ENCODE measurements at places on chromosomes 11 and 22.

GRCh38 chr11:57124505-57124904 is 57.2 kb upstream of the LRRC55 start:
- DNase-seq = no peak

DNA sequence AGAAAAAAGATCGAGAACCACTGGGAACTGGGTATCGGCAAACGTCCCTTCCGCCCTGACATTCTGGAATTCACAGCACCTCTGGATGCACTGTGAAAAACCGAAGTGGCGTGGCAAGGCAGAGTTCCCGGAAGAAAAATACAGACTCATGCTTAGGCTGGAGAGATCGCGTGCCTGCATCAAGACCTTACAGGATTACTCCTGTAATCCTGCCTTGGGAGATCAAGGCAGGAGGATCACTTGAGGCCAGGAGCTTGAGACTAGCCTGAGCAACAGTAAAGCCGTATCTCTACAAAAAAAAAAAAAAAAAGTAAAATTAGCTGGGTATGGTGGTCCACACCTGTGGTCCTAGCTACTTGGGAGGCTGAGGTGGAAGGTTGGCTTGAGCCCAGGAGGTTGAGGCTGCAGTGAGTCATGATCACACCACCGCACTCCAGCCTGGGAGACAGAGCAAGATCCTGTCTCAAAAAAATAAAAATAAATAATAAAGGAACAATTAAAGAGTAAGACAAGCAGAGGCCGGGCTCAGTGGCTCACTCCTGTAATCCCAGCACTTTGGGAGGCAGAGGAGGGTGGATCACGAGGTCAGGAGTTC is 19.9 kb upstream of the TEF start:
- DNase-seq = no peak

DNA sequence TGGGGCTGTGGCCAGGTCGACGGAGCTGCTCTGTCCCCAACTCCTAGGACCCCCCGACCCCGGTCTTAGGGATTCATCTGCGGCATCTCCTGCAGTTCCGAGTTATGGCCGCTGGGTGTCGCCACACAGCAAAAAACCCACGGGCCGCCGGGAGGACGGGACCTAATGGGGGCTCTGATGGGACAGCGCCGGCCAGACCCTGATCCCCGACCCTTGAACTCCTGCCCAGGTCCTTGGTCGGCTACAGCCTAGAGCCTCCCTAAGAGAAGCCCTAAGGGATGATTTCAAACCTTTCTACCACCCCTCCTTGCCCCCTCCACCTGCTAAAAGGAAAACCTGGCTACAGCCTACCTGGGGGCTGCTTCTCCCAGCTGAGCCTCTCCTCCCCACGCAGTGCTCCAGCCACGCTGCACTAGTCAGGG is 30.8 kb upstream of the LRRC10B start:
- DNase-seq = peak; percentile 31

DNA sequence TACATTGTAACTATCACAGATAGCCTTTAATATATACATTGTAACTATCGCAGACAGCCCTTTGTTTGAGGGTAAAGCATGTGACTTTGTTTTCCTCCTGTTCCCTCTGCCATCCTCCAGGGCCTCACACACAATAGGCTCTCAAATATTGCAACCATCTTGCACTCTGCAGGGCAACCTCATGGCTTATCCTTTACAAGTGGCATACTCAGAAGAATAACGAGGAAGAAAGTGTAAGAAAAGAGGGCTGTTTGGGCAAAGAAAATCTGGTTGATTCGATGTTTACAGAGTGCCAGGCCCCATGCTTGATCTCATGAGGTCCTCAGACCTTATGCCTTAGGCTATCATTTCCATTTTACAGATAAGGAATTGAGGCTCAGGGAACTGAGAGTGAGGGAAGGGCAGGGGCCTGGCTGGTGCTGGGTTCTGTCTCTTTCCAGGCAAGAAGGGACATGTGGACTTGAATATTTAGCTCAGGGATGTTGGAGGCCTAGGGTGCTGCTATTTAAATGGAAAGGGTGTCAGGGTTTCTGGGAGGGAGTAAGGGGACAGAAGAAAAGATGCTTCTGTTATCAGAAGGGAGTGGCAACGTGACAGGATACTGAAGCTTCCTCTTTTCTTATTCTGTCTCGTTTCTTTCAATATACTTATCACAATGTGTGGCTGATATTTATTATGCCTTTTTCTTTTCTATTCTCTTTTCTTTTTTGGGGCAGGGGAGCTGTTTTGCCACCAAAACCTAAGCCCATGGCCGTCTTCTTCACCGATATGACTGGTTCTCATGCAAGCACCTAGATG is 1.1 kb upstream of the SAMM50 start:
- DNase-seq = no peak

DNA sequence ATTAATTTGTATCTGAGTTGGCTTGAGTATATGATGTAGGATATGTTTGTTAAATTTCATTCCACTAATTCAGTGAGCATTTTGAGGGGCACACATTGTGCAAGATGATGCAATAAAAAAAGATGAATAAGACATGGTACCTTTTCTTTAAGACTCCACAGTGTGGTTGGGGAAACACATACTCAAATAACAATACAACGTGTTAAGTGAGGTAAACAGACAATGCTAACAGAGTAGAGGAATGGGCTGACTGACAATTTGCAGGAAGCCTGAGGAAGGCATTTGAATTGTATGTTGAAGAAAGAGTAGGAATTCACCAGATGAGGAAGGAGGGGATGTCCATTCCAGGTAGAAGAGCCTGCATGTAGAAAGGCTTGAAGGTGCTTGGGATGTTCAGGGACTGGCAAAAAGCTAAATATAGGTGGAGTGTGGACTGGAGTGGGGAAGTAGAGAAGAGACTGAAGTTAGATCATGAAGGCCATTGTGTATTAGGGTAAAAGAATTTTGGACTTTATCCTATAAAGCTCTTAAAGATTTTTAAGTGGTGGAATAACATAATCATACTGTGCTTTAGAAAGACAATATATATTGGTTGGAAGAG is 6.8 kb downstream of the RNF169 start:
- DNase-seq = no peak

DNA sequence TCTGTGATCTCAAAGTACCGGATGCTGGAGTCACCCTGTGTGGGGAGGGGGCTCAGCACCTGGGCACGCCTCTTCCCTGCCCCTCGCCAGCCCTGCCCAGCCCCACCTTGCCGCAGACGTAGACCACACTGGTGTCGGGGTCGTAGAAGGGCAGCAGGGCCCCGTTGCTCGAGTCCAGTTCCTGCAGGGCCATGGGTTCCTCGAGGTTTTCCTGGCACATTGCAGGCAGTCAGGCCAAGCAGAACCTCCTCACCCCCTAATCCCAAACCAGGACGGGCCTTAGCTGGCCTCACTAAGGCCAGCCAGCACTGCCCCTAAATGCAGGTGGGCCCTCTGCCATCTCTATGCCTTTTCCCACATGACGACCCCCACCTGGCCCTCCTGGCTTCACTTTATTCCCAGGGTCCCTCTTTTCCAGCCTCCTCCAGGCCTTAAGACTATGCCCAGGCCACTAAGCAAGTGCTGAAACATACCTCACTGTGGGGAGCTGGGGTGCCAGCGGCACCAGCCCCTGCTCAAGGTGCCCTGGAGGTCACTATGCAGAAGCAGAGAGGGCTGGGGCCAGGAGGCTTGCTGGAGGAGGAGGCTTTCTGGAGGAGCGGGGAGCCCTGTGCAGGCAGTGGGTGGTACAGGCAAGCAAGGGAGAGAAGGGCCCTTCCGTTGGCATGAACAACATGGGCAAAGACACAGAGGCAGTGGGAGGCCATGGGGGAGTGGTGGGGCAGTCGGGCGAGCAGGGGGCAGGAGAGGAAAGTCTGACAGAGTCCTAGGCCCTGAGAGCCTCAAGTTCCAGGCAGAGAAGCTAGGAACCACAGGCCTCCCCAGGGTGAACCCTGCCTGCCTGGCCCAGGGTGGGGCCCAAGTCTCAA is 2.8 kb downstream of the CORO1B start:
- DNase-seq = no peak

DNA sequence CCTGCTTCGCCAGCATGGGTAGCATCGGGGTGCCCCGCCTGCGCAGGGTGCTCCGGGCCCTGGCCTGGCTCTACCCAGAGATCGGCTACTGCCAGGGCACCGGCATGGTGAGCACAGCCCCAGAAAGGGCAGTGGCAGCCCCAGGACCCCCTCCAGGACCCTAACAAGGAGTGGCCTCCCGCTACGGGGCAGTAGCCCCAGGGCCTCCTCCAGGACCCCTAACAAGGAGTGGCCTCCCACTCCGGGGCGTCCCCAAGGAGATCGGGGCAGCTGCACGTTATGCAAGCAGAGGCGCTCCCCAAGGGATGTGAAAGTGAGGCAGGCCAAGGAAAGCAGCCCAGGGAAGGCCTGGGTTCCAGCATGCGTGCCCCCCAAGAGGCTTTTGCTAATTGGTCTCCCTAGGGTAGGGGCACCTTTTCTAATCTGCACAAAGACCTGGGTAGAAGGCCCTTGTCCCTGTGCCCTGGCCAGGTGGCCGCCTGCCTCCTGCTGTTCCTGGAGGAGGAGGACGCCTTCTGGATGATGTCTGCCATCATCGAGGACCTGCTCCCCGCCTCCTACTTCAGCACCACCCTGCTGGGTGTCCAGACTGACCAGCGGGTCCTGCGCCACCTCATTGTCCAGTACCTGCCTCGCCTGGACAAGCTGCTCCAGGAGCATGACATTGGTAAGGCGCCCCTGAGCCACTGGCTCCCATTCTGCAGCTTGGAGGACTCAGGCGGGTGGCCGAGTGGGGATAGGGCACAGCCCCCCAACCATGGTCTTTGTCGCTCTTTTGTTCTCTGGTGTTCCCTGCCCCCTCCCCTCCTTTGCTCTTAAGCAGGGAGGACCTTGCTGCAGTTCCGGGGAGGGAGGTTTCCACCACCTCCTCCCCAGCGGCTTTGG is 35.0 kb downstream of the SGSM3 start:
- DNase-seq = no peak

DNA sequence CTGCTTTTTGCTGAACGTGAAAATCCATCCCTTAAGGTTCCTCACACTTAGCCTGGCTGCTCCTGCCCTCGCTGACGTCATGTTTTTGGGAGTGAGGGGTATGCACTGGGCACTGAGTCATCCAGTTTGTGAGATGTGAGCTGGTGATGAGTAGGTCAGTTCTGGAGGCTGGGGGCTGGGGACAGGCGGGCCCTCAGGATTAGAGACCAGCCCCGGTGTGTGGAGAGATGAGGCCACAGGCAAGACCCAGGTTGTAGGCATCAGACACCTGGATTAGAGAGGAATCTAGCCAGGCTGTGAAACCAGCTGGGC is 9.2 kb downstream of the KCNC1 start:
- no peak for DNase-seq

DNA sequence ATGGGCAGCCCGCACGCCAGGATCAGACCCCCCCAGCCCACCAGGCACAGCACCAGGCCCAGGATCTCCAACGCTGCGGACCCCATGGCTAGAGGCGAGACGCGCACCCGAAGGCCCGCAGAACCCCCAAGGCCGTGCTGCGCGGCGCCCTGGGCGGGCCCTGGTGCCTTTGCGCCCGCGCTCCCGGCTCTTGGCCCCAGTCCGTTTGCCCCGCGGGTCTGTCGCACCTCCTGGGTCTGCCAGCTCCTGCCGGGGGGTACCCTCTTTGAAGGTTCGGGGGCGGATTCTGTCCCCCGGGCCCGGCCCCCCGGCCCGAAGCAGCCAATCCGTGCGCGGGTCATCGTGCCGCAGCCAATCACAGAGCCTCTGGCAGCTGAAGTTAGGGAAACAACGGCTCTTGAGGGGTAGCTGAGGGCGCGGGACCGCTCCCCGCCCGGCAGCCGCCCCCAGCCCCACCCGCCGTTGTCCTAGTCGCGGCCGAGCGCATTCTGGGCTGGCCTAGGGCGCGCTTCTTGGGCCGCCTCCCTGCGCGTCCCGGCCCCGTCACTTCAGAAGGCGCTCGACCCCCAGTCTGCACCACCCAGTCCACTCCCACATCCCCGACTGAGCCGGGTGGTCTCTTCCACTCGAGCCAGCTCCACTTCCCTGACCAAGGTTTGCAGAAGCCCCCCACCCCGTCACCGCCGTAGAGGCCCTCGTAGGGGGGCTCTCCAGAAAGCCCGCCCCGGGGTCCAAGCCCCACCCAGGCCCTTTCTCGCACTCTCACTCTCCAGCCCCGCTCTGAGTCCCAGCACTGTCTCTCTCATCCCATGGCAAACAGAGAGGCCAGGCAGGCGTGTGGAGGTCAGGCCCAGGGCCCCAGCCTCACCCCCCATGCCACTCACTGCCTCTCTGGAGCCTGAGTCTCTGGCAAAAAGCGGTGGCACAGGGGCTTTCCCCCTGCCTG is at the start of gene CLDN5:
Gene CLDN5, minus strand, starts transcription at position 241 of the 946 bp plus-strand sequence. Its CDS starts 155 bp downstream, at position 86.
- DNase-seq = no peak

DNA sequence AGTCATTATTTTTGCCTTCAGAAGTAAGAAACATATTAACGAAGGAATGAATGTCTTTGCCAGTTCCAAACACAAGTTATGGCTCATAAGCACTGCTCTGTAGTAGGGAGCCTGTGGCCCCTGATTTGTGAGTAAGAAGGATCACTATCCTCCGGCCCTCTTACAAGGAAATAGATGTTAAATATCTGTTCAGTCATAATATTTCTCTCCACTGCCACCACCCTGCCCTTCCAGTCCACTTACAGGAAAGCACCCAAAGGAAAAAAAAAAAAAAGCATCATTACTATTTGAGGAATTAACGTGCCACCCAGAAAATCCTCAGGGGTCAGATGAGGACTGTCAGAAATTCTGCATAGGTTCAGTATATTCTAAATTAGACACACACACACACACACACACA is 123.4 kb downstream of the ETS1 start:
- DNase-seq = no peak

GRCh38 chr11:61516675-61517572 is 8.4 kb downstream of the LRRC10B start:
- peak; percentile 42 for DNase-seq

GRCh38 chr22:48741540-48741939 is 1086.1 kb downstream of the BRD1 start:
- DNase-seq = no peak

DNA sequence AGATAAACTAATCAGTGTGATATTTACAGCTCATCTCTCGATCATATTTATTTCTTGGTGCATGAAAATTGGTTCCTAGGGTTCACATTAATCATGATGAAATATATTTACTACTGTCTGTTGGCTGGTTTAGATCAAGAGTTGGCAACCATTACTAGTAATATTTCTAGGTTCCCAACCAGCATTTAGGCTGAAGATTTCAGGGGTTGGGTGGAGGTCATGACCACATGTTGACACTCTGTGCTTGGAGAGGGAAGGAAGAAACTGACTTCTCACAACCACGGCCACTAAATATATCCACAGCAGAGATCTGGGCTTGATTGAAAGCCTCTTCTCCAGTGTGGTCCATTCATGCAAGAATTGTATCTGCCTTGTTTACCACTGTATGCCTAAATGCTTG is 87.9 kb downstream of the ALX4 start:
- DNase-seq = no peak

GRCh38 chr22:43186272-43187170 is at the start of gene TTLL12:
TSS of gene TTLL12 (minus strand) at chr22:43187134. CDS start at chr22:43187069, 65 bp downstream.
- peak; percentile 32 for DNase-seq

GRCh38 chr11:134587345-134587744 is 175.3 kb upstream of the B3GAT1 start:
- DNase-seq = no peak

GRCh38 chr11:128437136-128437535 is 150.2 kb downstream of the ETS1 start:
- no peak for DNase-seq

DNA sequence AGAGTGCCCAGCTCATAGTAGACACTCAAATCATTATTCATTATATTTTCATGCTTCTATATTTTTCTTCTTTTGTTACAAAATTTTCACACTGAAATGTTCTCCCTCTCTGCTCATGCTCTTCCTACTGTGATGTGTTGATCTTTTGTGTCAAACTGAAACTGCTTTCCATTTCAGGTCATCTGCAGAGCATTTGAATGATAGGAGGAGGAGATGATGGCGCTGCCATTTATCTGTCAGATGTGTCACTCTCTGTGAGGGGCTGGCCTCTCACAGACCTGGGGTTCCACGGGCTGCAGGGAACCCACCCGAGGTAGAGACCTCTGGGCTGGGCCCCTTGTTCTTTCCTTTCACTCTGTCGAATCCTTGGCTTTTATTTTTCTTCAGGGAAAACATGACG is 41.1 kb downstream of the OR10A6 start:
- no peak for DNase-seq

Measured in stimulated activated CD4-positive, alpha-beta T cell treated with anti-CD3 and anti-CD28 coated beads, Interleukin-1b, Interleukin-23, amount 100 ng/mL, for 1 hour (primary cell).